ENCODE measurements at places on chromosomes 1 and 21.

GRCh38 chr1:157042846-157043245 is 2.7 kb downstream of the ARHGEF11 start:
- no peak for DNase-seq

GRCh38 chr1:107649023-107649422 is 316.0 kb downstream of the VAV3 start:
- DNase-seq: no peak

DNA sequence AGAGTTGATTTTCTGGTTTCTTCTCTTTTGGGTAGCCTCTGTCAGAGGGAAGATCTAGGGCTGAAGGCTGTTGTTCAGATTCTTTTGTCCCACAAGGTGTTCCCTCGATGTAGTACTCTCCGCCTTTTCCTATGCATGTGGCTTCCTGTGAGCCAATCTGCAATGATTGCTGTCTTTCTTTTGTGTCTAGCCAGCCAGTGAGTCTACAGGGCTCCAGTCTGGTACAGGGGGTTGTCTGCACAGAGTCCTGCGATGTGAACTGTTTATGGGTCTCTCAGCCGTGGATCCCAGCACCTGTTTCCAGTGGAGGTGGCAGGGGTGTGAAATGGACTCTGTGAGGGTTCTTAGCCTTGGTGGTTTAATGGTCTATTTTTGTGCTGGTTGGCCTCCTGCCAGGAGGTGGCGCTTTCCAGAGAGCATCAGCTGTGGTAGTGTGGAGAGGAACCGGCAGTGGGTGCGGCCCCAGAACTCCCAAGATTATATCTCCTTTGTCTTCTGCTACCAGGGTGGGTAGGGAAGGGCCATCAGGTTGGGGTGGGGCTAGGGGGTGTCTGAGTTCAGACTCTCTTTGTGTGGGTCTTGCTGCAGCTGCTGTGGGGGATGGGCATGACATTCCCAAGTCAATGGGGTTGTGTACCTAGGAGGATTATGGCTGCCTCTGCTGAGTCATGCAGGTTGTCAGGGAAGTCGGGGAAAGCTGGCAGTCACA is 81.3 kb upstream of the C21orf91 start:
- DNase-seq: no peak

DNA sequence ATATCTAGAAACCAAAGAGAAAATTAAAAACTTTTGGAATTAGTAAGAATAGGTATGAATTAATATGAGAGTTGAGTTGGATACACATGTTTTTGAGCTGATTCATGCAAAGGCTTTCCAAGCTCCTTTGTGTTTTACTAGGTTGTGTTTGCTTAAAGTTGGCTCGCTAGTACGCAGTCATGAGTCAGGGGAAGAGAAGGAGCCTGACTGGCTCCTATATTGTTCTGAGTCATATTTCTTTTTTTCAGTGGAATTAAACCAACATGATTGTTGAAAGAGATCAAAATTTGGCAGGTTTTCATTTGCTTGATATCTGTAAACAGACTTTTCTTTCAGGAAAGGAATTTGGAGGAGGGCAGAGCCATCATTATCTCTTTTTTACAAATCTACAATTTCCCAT is 66.7 kb downstream of the MAGI3 start:
- DNase-seq: no peak

Data from effector CD8-positive, alpha-beta T cell (primary cell).